ENCODE measurements at places on chromosomes 7 and 10. TPM values are rescaled to one million over a fixed set of nuclear protein-coding genes. Genes with fewer than 3 reads are reported as not detected.

PRR15 gene
- not detected for total RNA-seq

BTBD16 gene
- not detected for total RNA-seq

CALML3 gene
- not detected for total RNA-seq

CLCN1 gene
- not detected for total RNA-seq

AKR1C4 gene
- not detected for total RNA-seq

COL28A1 gene
- total RNA-seq, result not detected

C1GALT1 gene
- 44.9 TPM for total RNA-seq

PDLIM1 gene
- total RNA-seq, result 38.4 TPM

ACTL6B gene
- not detected for total RNA-seq

RBP3 gene
- not detected for total RNA-seq

CYP2C18 gene
- total RNA-seq, result not detected

POLR2J2 gene
- total RNA-seq, result 1.1 TPM

NPS gene
- not detected for total RNA-seq

TRIM73 gene
- total RNA-seq, result under 0.01 TPM

VSTM2A gene
- not detected for total RNA-seq

ZSWIM8 gene
- 21.6 TPM for total RNA-seq

WDR86 gene
- not detected for total RNA-seq

NSUN5 gene
- 24.1 TPM for total RNA-seq

NPTX2 gene
- 4.8 TPM for total RNA-seq

GPR15LG gene
- total RNA-seq, result not detected

OR6V1 gene
- total RNA-seq, result not detected

HMX3 gene
- not detected for total RNA-seq

ST8SIA6 gene
- total RNA-seq, result not detected

PPP1R3C gene
- total RNA-seq, result not detected

TAS2R5 gene
- total RNA-seq, result not detected

ZNF467 gene
- not detected for total RNA-seq

ASAH2 gene
- total RNA-seq, result 0.39 TPM

GLCCI1 gene
- 2.6 TPM for total RNA-seq

LLCFC1 gene
- total RNA-seq, result not detected

MYL10 gene
- not detected for total RNA-seq

CYP2E1 gene
- not detected for total RNA-seq

CTAGE8 gene
- total RNA-seq, result 0.39 TPM

MOGAT3 gene
- not detected for total RNA-seq

PAX4 gene
- not detected for total RNA-seq

EVX1 gene
- not detected for total RNA-seq

All from RPMI7951 (cell line).